ENCODE measurements at places on chromosomes 2 and 18.
A peak's percentile ranks its signal among the peaks of the same experiment; 100 is the strongest.

- ATAC-seq, result peak; percentile 95
Observed at GRCh38 chr18:12679183-12679786, 21.4 kb upstream of the SPIRE1 start.

DNA sequence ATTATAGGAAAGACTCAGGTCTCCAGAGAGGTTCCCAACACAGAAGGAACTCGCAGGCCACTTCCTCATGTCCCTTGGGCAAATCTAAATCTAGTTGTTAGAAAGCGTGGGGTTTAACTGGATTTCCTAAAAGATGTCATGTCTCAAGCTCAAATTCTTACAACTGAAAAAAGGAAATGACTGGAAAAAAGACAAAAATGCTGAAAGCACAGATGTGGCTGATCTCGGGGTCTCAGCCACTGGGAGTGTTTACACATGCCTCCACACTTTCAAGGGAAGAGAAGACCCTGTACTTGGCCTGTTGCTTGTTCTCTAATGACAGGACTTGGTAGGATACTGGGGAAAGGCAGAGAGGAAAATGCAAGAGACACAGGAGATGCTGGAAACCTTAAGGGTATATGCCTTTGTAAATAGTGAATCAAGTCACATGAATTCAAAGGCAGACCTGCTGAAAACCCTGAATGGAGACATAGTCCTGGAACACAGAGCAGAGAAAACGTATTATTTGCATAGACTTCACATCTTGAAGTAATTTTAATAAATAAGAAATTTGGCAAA is 160.9 kb upstream of the MEIS1 start:
- no peak for ATAC-seq

- no peak for ATAC-seq
Observed at GRCh38 chr18:60668583-60668982, 296.0 kb upstream of the MC4R start.

GRCh38 chr2:54228945-54229344 is 27.1 kb downstream of the TSPYL6 start:
- peak; percentile 77 for ATAC-seq

DNA sequence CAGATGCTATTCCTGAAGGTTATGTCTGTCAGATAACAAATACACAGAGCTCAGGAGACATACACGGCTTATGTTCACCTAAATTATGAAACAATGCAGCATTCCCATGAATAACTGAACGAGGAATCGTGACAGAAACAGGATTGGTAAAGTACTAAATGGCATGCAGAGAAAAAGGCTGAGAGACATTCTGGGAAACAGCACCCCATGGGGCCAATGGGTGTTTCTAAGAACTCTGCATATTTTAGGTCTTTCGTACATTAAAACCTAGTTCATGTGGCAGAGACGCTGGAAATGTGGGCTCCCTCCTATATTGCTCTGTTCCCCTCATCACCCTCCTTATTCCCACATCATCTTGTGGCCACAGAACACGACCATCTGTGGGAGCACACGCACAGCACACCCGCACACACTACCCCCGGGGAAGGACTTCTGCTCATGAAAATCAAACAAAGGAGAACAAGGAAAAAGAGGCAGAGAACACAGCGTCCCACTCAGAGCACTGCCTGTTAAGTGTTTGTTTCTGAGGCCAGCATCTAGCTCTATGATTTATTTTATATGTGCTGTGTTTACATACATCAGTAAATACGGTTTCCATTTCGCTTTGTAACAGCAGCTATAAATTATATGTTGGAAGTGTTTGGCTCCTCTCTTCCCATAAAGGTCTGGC is 143.6 kb downstream of the AFF3 start:
- no peak for ATAC-seq

DNA sequence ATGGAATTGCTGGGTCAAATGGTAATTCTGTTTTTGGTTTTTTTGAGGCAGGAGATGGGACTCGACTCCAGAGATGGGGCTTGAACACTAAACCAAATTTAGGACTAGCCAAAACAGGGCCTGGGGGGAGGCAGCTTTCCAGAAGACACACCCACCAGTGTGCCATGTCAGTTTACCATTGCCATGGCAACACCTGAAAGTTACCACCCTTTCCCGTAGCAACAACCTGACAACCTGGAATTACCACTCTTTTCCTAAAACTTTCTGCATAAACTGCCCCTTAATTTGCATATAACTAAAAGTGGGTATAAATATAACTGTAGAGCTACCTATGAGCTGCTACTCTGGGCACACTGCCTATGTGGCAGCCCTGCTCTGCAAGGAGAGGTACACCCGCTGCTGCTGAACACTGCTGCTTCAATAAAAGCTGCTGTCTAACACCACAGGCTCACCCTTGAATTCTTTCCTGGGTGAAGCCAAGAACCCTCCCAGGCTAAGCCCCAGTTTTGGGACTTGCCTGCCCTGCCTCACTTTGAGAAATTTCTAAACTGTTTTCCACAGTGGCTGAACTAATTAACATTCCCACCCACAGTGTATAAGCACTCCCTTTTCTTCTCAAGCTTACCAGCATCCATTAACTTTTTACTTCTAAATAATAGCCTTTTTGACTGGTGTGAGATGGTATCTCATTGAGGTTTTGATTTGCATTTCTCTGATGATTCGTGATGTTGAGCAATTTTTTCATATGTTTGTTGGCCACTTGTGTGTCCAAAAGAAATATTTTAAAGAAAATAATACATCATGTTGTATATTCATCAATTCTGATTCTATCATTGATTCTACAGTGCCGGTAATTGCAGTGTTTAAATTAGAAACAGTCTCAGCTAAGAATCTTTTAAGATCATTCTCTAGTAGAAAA is 10.6 kb downstream of the CDK15 start:
- no peak for ATAC-seq

DNA sequence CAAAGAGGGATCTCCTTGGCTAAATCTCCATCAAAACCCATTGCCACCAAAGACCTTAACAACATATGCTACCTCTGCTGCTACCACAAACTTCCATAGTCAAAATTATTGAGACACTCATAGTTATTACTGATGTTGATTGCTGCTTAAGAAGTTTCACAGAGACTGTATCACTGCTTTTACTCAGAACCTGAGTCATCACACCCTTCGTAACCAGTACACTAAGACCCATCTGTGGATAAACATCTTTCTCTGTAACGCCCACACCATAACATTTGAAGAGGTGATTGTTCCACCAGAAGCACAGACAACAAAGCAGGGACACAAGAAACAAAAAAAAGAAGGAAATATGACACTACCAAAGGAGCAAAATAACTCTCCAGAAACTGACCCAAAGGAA is 1563.1 kb downstream of the LRP1B start:
- no peak for ATAC-seq

DNA sequence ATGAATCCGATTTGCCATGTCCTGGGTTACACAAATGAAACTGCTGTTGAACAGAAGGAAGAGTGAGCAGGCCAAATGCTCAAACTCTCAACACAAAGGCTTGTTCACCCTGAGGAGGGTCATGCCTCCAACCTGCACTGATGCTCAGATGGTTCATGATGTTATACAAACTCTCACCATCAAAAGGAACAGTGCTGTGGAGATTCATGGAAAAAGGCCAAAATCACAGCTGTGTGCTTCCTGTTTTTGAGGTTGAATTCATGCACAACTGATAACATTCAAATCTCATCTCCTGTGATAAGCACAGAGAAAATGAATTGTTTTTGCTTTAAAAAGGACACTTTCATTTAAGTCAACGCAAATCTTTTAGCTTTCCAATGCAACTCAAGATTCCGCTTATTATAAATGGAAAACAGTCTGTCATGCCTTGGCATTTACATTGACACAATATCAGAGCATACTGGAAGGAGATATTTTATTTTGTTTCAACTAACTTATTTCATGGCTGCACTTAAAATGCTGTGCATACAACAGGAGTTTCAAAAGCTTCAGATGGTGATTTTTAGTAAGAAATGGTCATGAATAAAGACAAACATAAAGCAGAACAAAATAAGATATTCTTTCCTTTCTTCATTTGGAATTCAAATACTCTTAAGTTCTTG is 22.2 kb upstream of the TTN start:
- ATAC-seq, result peak; percentile 38

DNA sequence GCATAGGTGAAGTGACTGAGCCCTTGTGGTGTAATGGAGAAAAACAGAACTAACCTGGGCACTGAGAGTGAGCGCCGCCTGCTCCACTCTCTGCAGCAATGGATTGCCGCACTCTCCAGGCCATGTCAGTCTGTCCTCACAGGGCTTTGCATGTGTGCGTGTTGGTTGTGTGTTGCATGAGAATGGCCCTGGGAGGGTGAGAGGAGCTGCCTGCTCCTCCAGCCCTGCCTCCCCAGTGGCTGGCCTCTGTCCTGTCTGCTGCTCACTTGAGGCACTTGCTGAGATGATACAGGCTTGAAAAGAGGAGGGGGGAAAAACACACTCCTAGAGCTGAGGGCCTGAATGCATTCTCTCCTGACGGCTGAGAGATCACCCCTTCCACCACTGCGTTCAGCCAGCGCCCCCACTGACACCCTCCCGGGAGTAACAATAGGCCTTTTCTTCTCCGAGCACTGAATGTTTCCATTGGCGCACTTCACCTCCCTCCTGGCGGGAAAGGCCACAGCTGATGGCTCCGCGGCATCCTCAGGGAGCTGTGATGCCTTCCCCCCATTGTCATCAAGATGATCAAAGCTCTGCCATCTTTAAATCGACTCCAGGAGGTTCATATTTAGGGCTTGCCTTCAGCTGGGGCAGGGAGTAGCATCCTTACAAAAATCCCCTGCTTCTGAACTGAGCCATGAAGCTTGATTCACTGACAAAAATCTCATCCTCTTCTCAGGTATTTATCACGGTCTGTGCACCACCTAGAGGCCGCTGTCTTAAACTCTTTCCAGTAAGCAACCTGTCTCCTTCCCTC is 49.9 kb upstream of the DAPL1 start:
- peak; percentile 94 for ATAC-seq

DNA sequence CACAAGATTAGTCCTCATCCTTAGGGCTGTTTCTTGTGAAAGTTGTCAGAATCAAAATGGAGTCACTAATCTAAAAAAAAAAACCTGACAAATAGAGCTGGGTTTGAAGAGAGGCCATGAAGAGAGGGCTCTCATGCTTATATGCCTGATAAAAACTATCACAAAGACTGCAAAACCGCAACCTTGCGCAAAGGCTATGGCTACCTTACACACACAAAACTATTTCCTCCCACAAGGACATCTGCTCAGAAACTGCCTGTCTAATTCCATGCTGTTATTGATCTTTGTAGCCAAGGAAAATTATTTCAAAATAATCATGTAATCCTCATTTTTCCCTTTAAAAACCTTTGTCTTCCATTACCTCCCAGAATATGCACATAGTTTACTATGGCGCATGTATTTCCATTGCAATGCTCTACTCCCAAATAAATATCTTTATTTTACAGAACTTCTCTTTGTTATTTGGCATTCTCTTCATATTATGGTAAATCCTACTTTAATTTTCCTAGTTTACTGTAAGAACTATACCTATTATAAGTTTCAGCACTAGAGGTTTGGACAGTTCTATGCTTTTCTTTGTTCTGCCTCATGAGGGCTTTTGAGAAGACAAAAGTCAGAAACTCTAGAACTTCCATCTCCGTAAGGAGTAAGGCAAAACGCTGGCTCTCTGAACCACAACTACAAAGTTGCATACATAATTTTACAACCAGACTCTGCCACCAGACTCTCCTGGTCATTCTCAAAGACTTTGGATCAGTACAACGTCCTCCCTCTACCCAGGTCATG is 9.6 kb upstream of the DPYSL5 start:
- peak; percentile 63 for ATAC-seq

- no peak for ATAC-seq
Observed at GRCh38 chr2:34738691-34739090, 1139.6 kb upstream of the FAM98A start.

DNA sequence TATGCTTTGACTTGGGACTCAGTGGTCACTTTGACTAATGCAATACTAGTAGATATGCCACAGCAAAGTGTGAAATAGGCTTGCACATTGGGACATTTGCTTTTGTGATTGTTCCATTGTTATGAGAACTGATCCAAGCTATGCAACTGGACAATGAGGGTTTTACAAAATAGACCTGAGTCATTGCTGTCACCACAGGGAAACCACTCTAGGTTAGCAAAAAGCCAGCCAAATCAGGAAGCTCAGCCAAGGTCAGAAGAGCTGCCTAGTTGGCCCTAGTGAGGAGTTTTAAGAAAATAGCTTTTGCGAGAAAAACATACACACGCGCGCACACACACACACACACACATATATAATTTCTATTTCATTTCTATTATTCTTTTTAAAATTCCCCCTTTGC is 452.4 kb upstream of the CDH7 start:
- no peak for ATAC-seq

- peak; percentile 43 for ATAC-seq
Observed at GRCh38 chr2:180705122-180705521, 275.3 kb upstream of the UBE2E3 start.

DNA sequence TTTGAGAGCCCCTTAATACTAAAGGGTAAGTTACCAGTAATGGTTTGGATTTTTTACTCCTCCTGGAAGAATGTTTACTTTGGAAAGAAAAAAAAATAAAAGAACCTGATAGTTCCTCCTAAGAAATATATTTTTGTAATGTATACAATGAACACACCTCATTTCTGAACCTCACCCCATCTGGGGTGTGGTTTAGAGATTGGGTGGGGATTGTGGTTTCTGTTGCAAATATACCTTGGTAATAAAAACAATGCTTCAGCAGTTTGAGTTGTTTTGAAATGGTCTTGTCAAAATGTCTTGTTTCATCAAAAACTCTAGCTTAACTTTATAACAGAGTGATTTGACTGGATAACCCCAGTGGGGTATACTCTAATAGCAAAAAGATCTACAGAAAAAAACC is 448.9 kb upstream of the MEIS1 start:
- no peak for ATAC-seq

DNA sequence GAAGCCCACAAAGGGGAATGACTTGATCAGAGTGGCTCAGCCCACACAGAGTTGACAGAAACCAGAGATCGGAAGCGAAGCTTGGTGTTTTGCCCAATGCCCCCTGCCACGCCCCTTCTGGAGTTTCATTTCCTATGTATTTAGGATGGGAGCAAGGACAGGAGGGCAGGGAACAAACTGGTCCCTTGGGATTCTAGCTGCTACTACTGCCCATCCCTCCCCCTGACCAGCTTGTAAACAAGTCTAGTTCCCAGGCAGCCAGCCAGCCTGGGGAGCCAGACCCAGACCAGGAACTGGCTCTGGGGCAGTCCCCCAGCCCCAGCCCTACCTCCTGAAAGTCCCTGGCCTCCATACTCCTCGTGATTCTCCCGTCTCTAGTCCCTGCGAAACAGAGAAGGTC is 8.3 kb downstream of the WNT6 start:
- ATAC-seq, result no peak

- peak; percentile 94 for ATAC-seq
Observed at GRCh38 chr18:57434536-57435494, at the start of gene ONECUT2. Gene ONECUT2 (plus strand): TSS chr18:57435374. CDS start chr18:57435717, 343 bp downstream.

DNA sequence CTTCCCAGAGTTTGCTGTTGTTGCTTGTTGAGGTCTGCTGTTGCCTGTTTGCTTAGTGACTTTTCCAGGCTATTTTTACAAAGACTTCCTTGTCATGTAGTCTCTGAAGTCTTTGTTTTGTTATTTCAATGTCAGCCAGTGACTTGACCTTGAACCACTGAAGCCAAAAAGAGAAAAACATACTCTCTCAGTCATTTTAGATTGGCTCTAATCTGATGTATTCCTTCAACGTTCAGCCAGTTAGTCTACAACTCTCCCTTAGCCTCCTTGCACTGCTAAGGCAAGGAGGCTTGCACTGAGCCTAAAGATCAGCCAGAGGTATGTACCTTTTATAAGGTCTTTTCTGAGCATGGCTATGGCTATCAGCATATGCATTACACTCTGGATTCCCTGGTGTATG is 27.9 kb downstream of the KIAA1328 start:
- ATAC-seq, result no peak

GRCh38 chr2:85434696-85435095 is 16.2 kb downstream of the SH2D6 start:
- ATAC-seq, result no peak

- ATAC-seq, result no peak
Observed at GRCh38 chr2:192254444-192254843, 59.7 kb upstream of the TMEFF2 start.

Measured in SK-N-SH treated with all-trans-retinoic acid at 6 μM for 48 hours (cell line).